Left ventricle myocardium inferior (tissue), 1 donor: ENCODE measurements at places on chromosomes 5 and 9. TPM values are rescaled to one million over a fixed set of nuclear protein-coding genes. Genes with fewer than 3 reads are reported as not detected.

- H3K4me1 ChIP-seq = no peaks in the 10 kb centered on the region
- H3K4me3 ChIP-seq = no peak overlapping the region
- H3K27me3 ChIP-seq = no peaks in the 10 kb centered on the region
- no peak for DNase-seq
- H3K27ac ChIP-seq = no peak overlapping the region
Measured at GRCh38 chr9:27019589-27019988, 14.1 kb upstream of the LRRC19 start.

The OR1Q1 gene
- not detected for total RNA-seq

DNA sequence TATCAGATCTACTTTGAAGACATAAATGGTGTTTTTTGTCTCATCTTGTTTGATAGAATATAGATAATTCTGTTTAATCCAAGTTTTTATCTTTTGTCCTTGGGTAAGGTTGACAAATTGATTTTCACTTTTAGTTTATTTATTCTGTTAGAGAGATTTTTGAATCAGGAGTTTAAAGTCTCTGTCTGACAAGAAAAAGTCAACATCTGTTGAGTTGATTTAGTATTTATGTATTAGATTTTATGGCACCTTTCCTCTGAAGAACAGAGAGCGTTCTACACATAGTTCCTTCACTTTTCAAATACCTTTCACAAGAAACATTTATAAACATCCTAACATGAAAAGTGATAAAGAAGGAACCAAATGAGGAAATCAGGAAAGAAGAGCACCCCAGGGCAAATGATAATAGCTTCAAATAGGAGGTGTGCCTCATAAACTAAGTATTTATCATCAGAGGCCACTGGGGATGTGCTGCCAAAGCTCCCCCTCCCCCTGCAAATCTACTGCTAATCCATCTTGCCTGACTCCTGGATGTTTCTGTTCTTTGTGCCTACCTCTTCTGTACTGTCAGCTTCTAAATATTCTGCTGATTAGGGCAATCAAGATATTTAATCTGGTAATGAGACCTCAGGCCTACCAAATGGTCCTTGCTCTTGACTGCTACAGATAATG is 457.7 kb upstream of the CHD1 start:
- H3K27me3 ChIP-seq = no peaks in the 10 kb centered on the region
- H3K4me1 ChIP-seq = no peaks in the 10 kb centered on the region
- no peak overlapping the region for H3K27ac ChIP-seq
- H3K36me3 ChIP-seq = no peaks in the 10 kb centered on the region
- DNase-seq = no peak

DNA sequence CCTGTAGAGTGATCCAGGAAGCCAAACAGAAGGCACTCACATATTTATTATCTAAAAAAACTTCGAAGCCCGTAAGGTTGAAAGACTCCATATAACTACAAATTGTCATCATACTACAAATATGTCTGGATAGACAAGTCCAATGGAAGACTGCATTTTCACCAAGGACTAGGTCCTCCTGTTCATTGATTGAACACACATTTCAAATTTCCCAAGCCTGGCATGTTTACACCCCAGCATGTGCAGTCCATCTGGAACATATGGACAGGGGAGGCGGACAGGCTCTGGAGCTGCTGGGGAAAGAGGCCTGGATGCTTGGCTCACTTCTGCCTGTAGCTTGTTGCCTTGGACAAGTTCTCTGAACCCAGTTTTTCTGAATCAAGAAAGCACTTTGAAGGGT is 378.7 kb downstream of the ENC1 start:
- H3K36me3 ChIP-seq = no peaks in the 10 kb centered on the region
- H3K27ac ChIP-seq = no peak overlapping the region
- peaks cover 18% of the 10 kb centered on the region for H3K4me1 ChIP-seq
- no peak for DNase-seq
